Caki2 (cell line): ENCODE measurements at places on chromosomes 7 and 10. TPM values are rescaled to one million over a fixed set of nuclear protein-coding genes. Genes with fewer than 3 reads are reported as not detected.
A peak's percentile ranks its signal among the peaks of the same experiment; 100 is the strongest.

GRCh38 chr7:43625980-43626379 lies 43.1 kb downstream of the STK17A start:
- no peak for DNase-seq

GRCh38 chr10:99976886-99977665 lies 32.7 kb downstream of the DNMBP start:
- DNase-seq: peak; percentile 22

IPMK gene
- 0.96 and 1.8 TPM in 2 replicates for total RNA-seq

GRCh38 chr10:7471720-7472367 lies 61.0 kb upstream of the SFMBT2 start:
- no peak for DNase-seq

GRCh38 chr10:84588971-84589370 lies 260.6 kb downstream of the CCSER2 start:
- no peak for DNase-seq

DNA sequence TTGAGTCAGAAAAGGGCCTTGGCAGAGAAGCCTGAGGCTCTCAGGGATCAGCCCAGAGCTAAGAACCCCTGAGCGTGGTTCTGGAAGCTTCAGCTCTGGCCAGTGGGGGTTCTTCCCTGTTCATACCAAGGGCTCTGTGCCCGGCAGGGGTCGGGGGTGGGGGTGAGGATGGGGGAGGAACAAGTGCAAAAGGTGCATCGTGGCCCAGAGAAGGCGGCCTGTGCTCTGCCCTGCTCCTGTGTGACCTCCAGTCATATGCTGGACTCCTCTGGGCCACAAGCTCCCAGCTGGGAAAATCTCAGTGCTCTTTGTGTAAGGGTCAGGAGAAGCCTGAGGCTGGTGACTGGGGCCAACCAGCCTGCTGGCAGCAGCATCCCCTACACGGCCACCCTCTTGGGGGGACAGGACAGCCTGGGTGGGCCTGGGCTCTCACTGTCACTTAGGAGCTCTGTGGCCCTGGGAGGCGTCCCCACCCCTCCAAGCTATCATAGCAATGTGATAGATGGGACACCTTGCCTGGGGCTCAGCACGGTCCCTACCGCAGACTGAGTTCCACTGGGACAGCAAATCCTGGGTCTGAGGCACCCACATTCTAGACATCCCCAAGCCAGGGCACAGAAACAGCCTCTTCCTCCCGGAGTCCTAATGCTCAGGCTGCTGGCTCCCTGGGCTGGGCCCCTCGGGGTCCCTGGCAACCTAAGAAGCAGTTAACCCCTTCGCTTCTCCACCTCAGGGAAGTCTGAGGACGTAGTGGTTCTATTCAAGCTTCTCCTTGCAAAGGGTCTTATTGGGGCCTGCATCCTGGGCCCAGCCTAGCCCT lies 2.5 kb downstream of the MMRN2 start:
- no peak for DNase-seq

GRCh38 chr10:86889997-86890396 lies 67.4 kb downstream of the MMRN2 start:
- no peak for DNase-seq

KIAA1217 gene
- total RNA-seq: 0.95 and 1.3 TPM in 2 replicates

DNA sequence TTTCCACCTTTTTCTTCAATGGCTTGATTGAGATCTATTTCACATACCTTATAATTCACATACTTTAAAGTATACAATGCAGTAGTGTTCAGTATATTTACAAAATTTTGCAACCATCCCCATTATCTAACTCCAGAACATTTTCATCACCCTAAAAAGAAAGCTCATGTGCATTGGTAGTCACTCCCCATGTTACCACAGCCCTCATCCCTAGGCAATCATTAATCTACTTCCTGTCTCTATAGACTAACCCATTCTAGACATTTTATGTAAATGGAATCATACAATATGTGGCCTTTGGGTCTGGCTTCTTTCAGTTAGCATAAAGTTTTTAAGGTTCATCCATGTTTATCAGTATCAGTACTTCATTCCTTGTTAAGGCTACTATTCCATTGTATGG lies 214.2 kb downstream of the WDR11 start:
- no peak for DNase-seq

- no peak for DNase-seq
Measured at GRCh38 chr10:26318672-26319071, 102.1 kb downstream of the GAD2 start.

DNA sequence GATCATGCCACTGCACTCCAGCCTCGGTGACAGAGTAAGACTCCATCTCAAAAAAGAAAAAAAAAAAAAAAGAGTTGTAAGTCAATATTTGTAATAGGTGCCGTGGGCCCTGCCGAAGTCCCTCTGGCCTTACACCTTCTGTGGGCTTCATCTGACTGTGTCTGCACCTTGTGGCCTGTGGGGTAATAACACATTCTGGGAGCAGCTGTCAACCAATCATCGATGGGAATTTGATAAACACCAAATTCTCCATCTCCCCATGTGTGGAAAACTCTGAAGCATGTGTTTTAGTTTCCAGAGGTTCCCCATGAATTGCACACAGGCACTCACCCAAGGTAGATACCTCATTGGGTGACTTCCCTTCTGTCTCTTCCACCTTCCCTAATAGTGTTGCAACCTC lies 10.8 kb downstream of the ZNF394 start:
- DNase-seq: no peak

DNA sequence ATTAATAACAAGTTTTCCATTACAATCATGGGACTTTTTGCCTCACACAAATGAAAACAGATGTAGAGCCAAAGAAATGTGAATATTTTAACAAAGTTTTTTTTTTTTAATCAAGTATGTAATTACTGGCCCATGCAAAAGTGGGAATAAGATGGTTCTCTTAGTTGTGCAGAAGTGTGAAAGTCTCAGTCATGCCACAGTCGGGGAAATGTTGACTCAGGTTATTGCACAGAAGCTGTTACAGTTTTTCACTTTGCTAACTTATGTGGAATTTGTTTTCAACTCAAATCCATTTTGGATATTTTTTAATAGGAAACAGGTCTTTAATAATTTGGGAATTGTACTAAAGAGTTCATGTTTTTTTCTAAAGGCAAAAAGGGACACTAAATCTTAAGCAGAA lies 44.0 kb upstream of the CAV2 start:
- no peak for DNase-seq

- no peak for DNase-seq
Measured at GRCh38 chr7:20085086-20085485, 132.1 kb downstream of the MACC1 start.

DNA sequence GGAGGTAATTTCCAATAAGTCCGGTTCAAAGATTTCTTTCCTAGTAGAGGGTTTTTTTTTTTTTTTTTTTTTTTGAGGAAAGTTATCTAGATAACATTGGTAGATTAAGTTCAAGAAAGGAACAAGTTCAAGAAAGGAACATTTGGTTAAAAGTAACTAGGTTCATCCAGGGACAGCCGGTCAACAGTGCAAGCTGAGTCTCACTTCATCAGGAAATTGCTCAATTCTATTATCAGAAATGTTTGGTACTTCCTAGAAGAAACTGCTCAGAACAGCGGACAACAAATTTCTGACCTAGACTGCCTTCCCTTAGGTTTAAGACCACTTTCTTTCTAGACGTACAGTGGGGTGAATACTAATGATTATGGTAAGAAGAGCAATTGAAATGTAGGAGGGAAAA lies 3.7 kb upstream of the IL2RA start:
- DNase-seq: no peak

- DNase-seq: no peak
Measured at GRCh38 chr7:119037941-119038340, 813.4 kb downstream of the ANKRD7 start.

DNA sequence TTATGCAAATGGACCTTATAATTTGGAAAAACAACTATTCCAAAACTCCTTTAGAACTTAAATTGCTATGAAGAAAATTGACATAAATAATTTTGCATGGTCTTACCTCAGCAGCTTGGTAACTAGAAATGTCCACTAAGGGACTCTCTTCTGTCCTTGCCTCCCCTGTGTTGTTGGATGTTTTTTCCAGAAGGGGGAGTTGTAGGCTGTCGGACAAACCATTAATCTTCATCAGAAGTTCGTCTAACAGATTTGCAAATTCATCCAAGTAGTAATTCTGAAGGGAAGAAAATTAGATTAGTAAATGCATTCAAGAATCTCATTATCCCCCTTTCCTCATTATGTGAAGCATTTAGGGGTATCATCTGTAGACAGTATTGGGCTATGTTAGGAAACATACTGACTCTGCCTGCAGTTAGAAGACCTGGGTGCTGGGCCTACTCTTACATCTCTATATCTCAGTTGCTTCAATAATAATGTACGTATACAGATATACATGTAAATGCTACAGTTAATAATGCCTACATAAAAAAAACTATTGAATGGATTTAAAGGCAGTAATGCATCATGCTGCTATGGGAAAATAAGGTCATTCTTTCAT lies 155.6 kb downstream of the PKD1L1 start:
- DNase-seq: no peak

GRCh38 chr10:95865814-95866466 lies 41.8 kb upstream of the CC2D2B start:
- DNase-seq: no peak

DNA sequence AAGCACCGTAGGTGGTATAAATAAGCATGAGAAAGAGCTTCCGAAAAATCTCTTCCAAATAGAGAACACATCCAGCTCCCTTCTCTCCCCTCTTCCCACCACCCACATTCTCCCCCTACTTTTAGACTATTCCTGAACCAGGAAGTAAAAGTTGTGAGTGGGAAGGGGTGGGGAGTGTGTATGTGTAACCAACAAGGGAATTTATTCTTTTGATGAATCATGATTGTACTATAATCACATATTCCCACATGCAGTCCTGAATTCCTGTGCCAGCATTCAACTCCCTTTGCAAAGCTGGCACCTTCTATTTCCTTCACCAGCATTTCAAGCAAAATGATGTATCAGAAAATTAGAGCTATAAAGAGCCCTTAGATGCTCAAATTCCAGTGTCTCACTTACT lies 230.6 kb upstream of the CHRM2 start:
- no peak for DNase-seq

HABP2 gene
- 0.72 and 1.6 TPM in 2 replicates for total RNA-seq

GRCh38 chr10:14667280-14667679 lies 107.4 kb downstream of the FAM107B start:
- DNase-seq: no peak

- DNase-seq: peak; percentile 100
Measured at GRCh38 chr7:158818325-158819213, 10.7 kb downstream of the ESYT2 start.

SORCS1 gene
- total RNA-seq: not detected in 2 replicates

- no peak for DNase-seq
Measured at GRCh38 chr10:119893074-119893473, 544 bp downstream of the SEC23IP start.

NEUROG3 gene
- not detected in 2 replicates for total RNA-seq

GRCh38 chr10:77251297-77252013 lies 386.2 kb downstream of the KCNMA1 start:
- DNase-seq: peak; percentile 40
